ENCODE measurements at places on chromosomes 6 and 20. TPM values are rescaled to one million over a fixed set of nuclear protein-coding genes. Genes with fewer than 3 reads are reported as not detected.

DNA sequence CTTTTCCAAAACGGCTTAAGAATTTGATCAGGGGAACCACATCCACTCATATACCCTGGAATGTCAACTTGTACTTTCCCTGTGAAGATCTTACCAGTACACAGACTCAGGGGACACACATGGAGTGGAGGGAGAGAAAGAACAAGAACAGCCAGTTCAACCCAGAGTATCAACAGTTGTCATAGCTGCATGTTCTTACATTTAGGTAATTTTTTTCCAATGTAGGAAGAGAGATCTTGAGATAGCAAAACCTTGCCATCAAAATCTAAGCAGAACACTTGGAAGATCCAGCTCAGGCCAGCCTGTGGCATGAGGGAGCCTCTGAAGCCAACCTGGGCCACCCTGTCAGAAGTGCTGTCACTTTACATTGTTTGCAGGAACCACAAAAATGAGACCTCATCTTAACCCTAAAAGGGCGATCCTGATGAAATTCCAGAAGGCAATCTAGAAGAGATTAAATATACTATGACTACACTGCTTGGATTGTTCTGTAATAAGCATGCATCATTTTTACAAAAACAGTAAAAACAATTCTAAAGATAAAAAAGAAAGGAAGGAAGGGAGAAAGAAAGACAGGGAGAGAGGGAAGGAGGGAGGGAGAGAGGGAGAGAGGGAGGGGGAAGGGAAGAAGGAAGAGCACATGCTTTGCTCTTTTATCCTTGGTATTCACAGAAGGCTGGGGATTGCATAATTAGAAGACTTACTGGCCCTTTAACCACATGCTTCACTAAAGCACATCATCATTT, 124.7 kb upstream of the TCF21 start:
- DNase-seq: no peak

DNA sequence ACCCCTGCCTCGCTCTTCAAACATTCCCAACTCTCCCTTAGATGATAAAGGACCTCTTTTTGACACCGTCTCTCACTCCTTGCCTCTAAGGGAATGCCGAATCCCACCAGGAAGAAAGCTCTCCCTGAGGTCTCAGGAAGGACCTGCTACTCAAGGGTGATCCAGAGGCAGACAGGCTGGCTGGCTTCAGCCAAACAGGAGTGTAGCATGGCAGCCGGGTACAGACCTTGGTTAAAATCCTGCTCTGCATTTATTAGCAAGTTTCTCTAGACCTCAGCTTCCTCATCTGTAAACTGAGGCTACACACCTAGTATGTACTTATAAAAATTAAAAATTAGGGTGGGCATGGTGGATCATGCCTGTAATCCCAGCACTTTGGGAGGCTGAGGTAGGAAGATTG, 17.2 kb downstream of the MAP1LC3A start:
- no peak for DNase-seq

GRCh38 chr6:104575536-104575935, 284.2 kb downstream of the HACE1 start:
- DNase-seq: no peak

GRCh38 chr20:51275826-51276225, 252.9 kb upstream of the KCNG1 start:
- no peak for DNase-seq

GRCh38 chr20:46970937-46971630, 76.4 kb downstream of the EYA2 start:
- no peak for DNase-seq

DNA sequence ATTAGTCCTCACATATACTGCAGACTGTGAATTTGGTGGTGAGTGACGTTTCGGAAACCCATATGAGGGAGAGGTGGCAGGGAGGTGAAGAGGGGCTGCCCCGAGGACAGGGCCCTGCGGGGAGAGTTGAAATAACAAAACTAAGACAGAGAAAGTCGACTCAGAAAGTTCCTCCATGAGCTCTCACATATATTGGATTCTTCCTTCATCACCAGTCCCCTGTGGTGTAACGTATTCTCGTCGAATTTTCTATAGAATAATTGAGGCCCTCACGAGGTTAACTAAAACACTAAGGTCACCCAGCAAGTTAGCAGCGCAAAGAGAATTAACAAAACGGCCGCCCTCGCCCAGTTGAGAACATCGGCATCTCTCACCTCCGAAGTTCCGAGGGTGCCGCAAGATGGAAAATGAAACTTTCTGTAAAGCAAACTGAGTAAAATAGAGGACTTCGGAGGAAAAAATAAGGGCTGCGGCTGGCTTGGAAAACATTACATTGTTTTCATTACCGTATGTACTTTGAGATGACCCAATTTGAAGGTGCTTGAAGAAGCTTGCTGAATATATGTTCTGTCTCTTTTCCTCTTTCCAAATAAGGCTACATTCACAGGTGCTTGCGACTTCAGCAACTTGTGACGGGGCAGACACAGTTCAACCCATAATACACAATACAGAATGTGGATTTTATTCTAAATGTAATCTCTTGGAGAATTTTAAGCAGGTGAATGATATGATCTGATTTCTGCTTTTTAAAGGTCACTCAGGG, 490.9 kb upstream of the JARID2 start:
- DNase-seq: no peak

The TDRD6 gene
- 0.13 TPM for polyA plus RNA-seq

GRCh38 chr20:46334303-46334904, 26.1 kb upstream of the CDH22 start:
- DNase-seq: no peak

GRCh38 chr20:35560541-35560940, 18.7 kb downstream of the ERGIC3 start:
- DNase-seq: no peak

The KCNB1 gene
- 7.6 TPM for polyA plus RNA-seq

DNA sequence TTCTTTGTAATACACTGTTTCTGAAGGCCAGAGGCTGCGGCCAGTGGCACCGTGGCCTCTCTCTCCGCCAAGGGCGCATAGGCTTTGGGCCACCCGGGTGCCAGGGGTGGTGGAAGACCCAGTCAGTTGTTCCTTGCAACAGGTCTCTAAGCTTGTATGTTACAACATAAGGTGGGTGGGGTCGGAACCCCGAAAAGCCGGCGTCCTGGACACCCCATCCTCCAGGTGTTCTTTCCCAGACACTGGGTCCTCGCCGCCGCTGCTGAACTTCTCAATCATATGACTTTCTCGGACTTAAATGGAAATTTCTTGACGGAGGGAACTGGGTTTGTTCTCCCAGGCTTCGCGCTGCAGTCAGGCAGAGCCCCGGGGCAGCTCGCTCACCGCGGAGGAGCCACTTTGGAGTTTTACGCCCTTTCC, 983 bp upstream of the KCNQ5 start:
- no peak for DNase-seq

The TFAP2C gene
- 1.2 TPM for polyA plus RNA-seq

The ADGRF1 gene
- polyA plus RNA-seq: 5.3 TPM

GRCh38 chr20:37226889-37227288, 34.7 kb downstream of the GHRH start:
- DNase-seq: no peak

- no peak for DNase-seq
Measured at GRCh38 chr6:100761841-100762240, 119.3 kb downstream of the ASCC3 start.

DNA sequence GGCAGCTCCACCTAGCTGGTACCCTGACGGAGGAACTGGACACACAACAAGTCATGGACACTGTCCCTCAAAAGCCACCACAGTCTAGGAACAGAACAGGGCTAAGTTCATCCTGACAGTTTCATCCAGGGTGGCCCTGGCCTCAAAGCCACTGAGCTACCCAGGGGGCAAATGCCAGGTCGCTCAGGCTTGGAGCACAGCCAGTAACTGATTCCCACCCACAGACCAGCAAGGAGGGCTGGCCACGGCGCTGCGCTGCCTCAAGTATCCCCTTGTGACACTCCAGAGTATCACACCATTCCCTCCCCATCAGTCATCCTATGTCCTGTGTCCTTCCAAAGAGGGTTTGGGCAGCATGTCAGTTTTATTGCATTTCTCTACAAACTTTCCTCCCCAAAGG, 72.2 kb downstream of the GINS1 start:
- DNase-seq: no peak

GRCh38 chr6:27518881-27519795, 46.2 kb upstream of the ZNF184 start:
- DNase-seq: peak; percentile 80

The PARD6B gene
- 0.52 TPM for polyA plus RNA-seq

GRCh38 chr20:51553897-51554486, 11.5 kb upstream of the NFATC2 start:
- no peak for DNase-seq

GRCh38 chr6:4225161-4225872, 89.9 kb upstream of the ECI2 start:
- no peak for DNase-seq

- DNase-seq: no peak
Measured at GRCh38 chr20:44692932-44693480, 22.2 kb upstream of the CCN5 start.

GRCh38 chr20:54062812-54063280, 7.5 kb downstream of the BCAS1 start:
- DNase-seq: no peak

DNA sequence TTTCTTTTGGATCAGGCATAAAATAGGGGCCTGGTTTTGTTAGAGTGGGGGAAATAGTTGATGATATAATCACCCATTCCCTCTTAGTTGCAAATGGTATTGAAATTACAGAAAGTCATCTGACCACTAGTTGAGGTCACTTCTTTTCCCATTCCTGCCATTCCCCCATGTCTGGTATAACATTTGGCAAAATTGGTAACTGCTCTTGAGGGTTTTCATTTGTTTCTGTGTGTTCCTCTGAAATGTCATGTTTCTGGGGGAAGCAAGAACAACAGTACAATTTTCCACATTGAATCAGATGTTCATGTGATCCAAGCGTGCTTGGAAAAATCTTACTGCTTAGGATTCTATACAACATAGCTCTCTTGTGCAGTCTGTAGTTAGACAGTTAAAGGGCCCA, 7.3 kb downstream of the AIG1 start:
- DNase-seq: no peak

DNA sequence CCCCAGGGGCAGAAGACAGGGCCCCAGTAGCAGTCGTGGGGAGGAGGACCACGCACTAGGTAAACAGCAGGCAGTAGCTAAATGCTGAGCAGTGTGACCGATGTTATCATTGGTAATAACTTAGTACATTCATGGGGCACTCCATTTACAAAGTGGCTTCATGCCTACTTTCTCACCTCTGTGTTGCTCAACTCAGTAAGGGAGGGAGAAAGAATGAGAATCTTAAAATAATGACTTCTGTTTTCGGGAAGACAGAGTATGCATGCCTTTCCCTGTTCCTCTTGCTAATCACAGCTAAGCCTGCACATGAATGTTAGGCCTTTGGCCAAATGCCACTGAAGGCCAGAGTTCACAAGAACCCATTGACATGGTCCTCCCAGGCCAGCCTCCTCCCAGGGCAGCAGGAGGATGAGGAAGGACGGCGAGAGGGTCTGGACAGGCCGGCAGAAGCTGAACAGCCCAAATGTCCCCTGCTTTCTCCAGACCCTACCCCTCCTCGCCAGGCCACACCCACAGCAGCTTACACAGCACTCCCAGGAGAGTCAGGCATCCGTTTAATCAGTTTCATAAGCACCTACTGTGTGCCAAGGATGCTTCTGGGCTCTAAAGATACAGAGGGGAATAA, 183.4 kb downstream of the ANKRD60 start:
- no peak for DNase-seq

DNA sequence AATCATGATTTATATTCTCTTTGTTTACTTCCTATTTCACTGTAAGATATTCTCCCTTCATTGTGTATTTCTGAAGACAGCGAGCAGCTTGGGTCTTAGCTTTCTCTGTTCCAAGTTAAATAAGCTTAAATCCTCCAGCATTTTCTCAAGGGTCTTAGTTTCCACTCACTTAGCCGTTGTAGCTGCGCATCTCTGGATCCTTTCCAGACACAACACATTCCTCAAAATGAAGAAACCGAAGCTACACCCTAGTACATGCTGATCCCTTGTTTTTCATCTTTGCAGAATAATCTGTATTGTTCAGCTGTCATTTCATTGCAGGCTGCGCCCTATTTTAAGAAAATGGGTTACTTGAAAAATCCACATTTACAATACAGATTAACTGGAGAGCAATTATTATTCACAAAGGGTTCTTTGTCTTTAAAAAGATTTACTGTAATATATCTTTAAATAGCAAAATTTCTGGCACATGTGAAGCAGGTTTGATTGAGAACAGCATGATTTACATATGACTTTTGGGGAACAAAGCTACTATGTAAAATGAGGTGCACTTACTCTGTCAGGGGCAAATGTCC, 375.8 kb downstream of the QKI start:
- DNase-seq: peak; percentile 42

DNA sequence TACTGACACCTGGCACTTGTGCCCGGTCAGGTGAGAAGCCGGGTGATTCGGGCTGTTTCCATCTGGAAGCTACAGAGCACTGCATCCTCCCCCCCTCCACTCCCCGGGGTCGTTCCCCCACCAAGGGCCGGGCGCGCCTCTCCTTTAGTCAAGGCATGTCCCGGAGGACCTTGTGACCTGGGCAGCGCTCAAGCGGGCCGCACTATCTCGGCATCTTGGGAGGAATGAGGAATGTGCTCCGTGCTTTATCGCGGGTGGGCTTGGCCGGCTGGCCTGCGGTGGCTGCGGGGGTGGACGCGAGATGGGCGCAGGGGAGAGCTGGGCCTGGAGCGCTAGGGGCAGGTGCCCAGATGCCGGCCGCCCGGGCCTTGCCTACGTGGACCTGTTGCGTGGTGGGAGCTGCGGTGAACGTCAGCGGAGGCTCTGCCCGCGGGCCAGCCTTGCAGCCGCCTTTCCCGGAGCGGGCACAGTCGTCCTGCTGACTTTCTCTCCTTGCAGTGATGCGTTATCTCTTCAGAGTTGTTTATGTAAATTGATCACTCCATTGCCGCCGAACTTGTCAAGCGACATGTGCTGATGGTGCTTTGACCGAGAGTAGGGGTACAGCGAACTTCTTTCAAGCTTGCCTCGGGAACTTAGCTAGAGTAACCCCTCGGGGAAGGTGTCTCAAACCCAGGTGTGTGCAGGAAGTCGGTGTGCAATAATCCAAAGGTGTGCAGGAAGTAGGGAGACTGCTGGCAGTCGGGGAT, 1.1 kb downstream of the LRRC1 start:
- no peak for DNase-seq

- DNase-seq: no peak
Measured at GRCh38 chr6:88517737-88518136, 351.6 kb upstream of the CNR1 start.

The FRK gene
- polyA plus RNA-seq: 0.70 TPM

DNA sequence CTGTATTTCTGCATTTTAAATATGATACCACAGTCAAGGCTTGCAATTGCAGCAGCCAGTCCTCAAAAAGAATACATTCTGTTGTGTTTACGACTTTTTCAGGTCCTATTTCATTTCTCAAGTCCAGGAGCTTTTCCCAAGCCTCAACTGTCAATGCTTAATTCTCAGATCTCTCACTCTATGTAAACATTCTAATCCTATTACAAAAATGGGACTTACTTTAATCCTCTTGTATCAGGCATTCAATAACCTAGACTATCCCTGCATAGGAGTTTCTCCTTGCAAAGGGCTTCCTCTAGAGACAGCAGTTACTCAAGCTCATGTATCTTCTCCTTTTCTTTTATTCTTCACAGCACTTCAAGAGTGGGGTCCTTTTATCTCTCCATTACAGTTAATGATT, 1293.0 kb downstream of the GRIK2 start:
- no peak for DNase-seq

The HRH3 gene
- 0.10 TPM for polyA plus RNA-seq

- no peak for DNase-seq
Measured at GRCh38 chr6:100426241-100426640, 38.5 kb downstream of the SIM1 start.
